ENCODE measurements at places on chromosomes 5 and 9. TPM values are rescaled to one million over a fixed set of nuclear protein-coding genes. Genes with fewer than 3 reads are reported as not detected.

NCS1 gene
- total RNA-seq: 85.4 TPM

NUTM2G gene
- total RNA-seq: not detected

IL4 gene
- not detected for total RNA-seq

FBXL7 gene
- total RNA-seq: 2.4 TPM

BHMT2 gene
- total RNA-seq: not detected

CHSY3 gene
- total RNA-seq: 1.7 TPM

ZNG1C gene
- total RNA-seq: 38.5 TPM

EIF4E1B gene
- total RNA-seq: not detected

PCDHGA5 gene
- total RNA-seq: 1.5 TPM

LCN9 gene
- not detected for total RNA-seq

HIGD2A gene
- 30.3 TPM for total RNA-seq

SEMA6A gene
- total RNA-seq: 0.43 TPM

SPINK4 gene
- not detected for total RNA-seq

PCA3 gene
- total RNA-seq: not detected

PAPPA gene
- 0.33 TPM for total RNA-seq

FCN2 gene
- total RNA-seq: not detected

LCN1 gene
- not detected for total RNA-seq

FOXD4 gene
- 0.67 TPM for total RNA-seq

PTCH1 gene
- 5.0 TPM for total RNA-seq

IFNA2 gene
- total RNA-seq: not detected

ADGRD2 gene
- 0.50 TPM for total RNA-seq

TAF11L5 gene
- total RNA-seq: not detected

HRH2 gene
- not detected for total RNA-seq

OBP2B gene
- 0.50 TPM for total RNA-seq

C9orf153 gene
- 0.33 TPM for total RNA-seq

CCNO gene
- 8.8 TPM for total RNA-seq

RHOBTB3 gene
- 33.2 TPM for total RNA-seq

FAM151B gene
- 0.73 TPM for total RNA-seq

CNTNAP3B gene
- total RNA-seq: 16.6 TPM

MEGF10 gene
- total RNA-seq: not detected

TTC1 gene
- total RNA-seq: 46.8 TPM

GABBR2 gene
- total RNA-seq: not detected

GABRP gene
- 0.28 TPM for total RNA-seq

TMEM141 gene
- total RNA-seq: 95.4 TPM

SOHLH1 gene
- not detected for total RNA-seq

MGAT1 gene
- total RNA-seq: 177 TPM

THOC3 gene
- total RNA-seq: 91.2 TPM

PJA2 gene
- 64.5 TPM for total RNA-seq

BRD3 gene
- 17.3 TPM for total RNA-seq

NTNG2 gene
- 2.0 TPM for total RNA-seq

LCN15 gene
- total RNA-seq: not detected

PCDHGA7 gene
- total RNA-seq: 2.4 TPM

FOXI1 gene
- not detected for total RNA-seq

SLCO6A1 gene
- not detected for total RNA-seq

BAAT gene
- total RNA-seq: not detected

ADAMTS2 gene
- not detected for total RNA-seq

BTNL3 gene
- not detected for total RNA-seq

GLRA1 gene
- total RNA-seq: not detected

EQTN gene
- total RNA-seq: not detected

TMEFF1 gene
- 0.26 TPM for total RNA-seq

IL5 gene
- not detected for total RNA-seq

ZNF462 gene
- 28.0 TPM for total RNA-seq

TLN1 gene
- total RNA-seq: 272 TPM

Measured in mammary epithelial cell (primary cell).